ENCODE measurements at places on chromosomes 5 and 9. TPM values are rescaled to one million over a fixed set of nuclear protein-coding genes. Genes with fewer than 3 reads are reported as not detected.

DNA sequence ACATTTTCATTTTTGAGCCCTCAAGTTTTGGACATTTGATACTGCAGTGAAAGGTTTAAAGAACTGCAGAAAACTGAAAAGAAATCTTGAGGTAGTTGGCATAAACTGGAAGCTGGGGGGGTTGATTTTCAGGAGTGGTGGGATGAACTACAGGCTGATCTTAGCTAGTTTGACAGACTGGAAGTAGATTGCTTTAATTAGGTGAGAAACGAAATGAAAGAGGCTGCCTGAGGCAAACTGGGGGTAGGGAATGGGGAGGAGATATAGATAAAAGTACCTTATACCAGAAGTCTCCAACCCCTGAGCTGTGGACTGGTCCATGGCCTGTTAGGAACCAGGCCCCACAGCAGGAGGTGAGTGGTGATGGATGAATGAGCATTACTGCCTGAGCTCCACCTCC is 101.4 kb upstream of the SPEF2 start:
- H3K27ac ChIP-seq = no peak overlapping the region
- no peak overlapping the region for H3K4me3 ChIP-seq
- no peak for DNase-seq
- H3K4me1 ChIP-seq = no peaks in the 10 kb centered on the region
- H3K36me3 ChIP-seq = no peaks in the 10 kb centered on the region

GRCh38 chr5:80466669-80467485 is 21.0 kb upstream of the FAM151B start:
- H3K4me3 ChIP-seq = no peak overlapping the region
- peaks cover 17% of the 10 kb centered on the region for H3K36me3 ChIP-seq
- H3K27me3 ChIP-seq = no peaks in the 10 kb centered on the region
- no peak for DNase-seq

- peak; percentile 13 for DNase-seq
- H3K4me1 ChIP-seq = no peaks in the 10 kb centered on the region
- H3K27me3 ChIP-seq = no peaks in the 10 kb centered on the region
- H3K4me3 ChIP-seq = peak overlapping the region; percentile 29
- H3K36me3 ChIP-seq = no peaks in the 10 kb centered on the region
Observed at GRCh38 chr9:108272349-108272899, 583.4 kb downstream of the ACTL7B start.

DNA sequence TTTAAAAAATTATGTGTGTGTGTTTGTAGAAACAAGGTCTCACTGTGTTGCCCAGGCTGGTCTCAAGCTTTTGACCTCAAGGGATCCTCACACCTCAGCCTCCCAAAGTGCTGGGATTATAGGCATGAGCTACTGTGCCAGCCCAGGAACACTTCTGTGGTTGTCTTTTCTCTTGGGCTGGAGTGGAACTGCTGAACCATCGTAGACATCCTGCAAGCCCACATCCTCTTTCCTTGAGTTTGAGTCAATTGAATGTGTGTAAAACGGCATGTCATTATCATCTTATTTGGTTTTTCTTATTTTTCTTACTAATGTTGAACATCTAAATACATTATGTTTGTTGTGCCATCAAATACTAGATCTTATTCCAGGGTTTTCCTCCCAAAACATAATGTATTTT is 40.0 kb downstream of the EHMT1 start:
- no peaks in the 10 kb centered on the region for H3K36me3 ChIP-seq
- no peak overlapping the region for H3K27ac ChIP-seq
- no peaks in the 10 kb centered on the region for H3K27me3 ChIP-seq
- no peaks in the 10 kb centered on the region for H3K4me1 ChIP-seq
- no peak for DNase-seq
- no peak overlapping the region for H3K4me3 ChIP-seq

- no peak overlapping the region for H3K4me3 ChIP-seq
- H3K27ac ChIP-seq = no peak overlapping the region
- DNase-seq = no peak
Observed at GRCh38 chr5:112234000-112234399, 185.1 kb downstream of the EPB41L4A start.

GRCh38 chr5:128629157-128629556 is 91.1 kb upstream of the FBN2 start:
- no peak overlapping the region for H3K27ac ChIP-seq
- no peaks in the 10 kb centered on the region for H3K36me3 ChIP-seq
- H3K4me1 ChIP-seq = no peaks in the 10 kb centered on the region
- H3K27me3 ChIP-seq = no peaks in the 10 kb centered on the region
- DNase-seq = no peak

DNA sequence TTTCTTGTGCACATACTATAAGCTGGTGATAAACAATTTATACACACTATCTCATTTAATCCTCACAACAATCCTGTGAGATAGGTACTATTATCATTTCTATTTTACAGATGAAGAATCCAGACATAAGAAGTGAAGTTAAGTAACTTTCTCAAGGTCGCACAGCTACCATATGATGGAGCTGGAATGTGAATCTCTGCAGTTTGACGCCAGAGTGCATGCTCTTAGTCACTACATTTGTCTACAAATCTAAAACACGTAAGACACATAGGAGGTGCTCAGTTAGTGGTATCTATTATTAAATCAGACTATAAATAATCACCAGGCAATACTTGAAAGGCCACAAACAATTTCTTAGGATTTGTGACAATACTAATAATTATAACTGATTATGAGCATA is 45.0 kb upstream of the CDKN2B start:
- DNase-seq = no peak
- H3K4me1 ChIP-seq = no peaks in the 10 kb centered on the region
- no peaks in the 10 kb centered on the region for H3K27me3 ChIP-seq
- no peak overlapping the region for H3K4me3 ChIP-seq
- H3K27ac ChIP-seq = no peak overlapping the region
- no peaks in the 10 kb centered on the region for H3K36me3 ChIP-seq

- no peak overlapping the region for H3K27ac ChIP-seq
- no peaks in the 10 kb centered on the region for H3K27me3 ChIP-seq
- H3K36me3 ChIP-seq = peaks cover 3% of the 10 kb centered on the region
- no peak overlapping the region for H3K4me3 ChIP-seq
- DNase-seq = no peak
- H3K4me1 ChIP-seq = peaks cover 5% of the 10 kb centered on the region
Observed at GRCh38 chr9:109880276-109881169, 100.5 kb downstream of the PALM2AKAP2 start.

GRCh38 chr5:150582241-150583109 is 58.0 kb upstream of the SYNPO start:
- no peak overlapping the region for H3K27ac ChIP-seq
- H3K4me3 ChIP-seq = no peak overlapping the region
- H3K4me1 ChIP-seq = peaks cover 8% of the 10 kb centered on the region
- H3K27me3 ChIP-seq = no peaks in the 10 kb centered on the region
- no peaks in the 10 kb centered on the region for H3K36me3 ChIP-seq
- peak; percentile 62 for DNase-seq

DNA sequence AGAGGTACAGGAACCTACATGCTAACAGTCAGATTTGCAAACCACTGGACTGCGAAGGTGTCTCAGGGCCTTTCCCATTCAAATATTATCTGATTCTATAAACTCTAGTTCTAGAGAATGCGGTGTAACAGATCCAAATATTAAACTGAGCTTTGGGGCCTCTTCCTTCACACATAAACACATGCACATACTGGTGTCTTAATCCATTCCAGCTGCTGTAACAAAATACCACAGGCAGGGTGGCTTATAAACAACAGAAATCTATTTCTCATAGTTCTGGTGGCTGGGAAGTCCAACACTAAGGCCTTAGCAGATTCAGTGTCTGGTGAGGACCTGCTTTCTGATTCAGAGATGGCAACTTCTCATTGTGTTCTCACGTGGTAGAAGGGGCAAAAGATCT is 30.2 kb downstream of the RETREG1 start:
- H3K27ac ChIP-seq = no peak overlapping the region
- no peak overlapping the region for H3K4me3 ChIP-seq
- H3K36me3 ChIP-seq = no peaks in the 10 kb centered on the region

- H3K36me3 ChIP-seq = no peaks in the 10 kb centered on the region
- no peaks in the 10 kb centered on the region for H3K27me3 ChIP-seq
- H3K4me3 ChIP-seq = no peak overlapping the region
- no peak overlapping the region for H3K27ac ChIP-seq
- DNase-seq = no peak
Observed at GRCh38 chr9:93920131-93920800, 34.9 kb downstream of the BARX1 start.

- no peaks in the 10 kb centered on the region for H3K36me3 ChIP-seq
- H3K4me1 ChIP-seq = peaks cover 21% of the 10 kb centered on the region
- H3K27ac ChIP-seq = peak overlapping the region; percentile 83
Observed at GRCh38 chr5:65623482-65623881, 651 bp downstream of the TRIM23 start.

DNA sequence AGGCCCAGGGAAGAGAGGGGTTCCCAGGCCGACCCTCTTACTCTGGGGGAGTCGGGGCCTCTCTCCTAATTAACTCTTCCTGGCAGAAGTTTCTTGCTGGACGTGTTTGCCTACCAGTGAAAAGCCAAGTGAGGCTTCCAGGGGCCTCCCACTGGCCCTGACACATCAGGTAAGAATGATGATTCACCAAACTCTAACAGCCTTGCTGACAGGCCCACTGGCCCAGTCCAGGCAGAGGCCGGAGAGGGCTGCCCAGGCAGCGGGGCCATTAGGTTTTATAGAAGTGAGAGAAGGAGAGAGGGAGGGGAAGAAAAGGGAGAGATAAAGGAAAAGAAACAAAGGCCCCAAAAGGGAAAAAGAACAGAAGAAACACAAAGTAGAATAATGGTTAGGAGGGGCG is 50.8 kb upstream of the FOXE1 start:
- H3K27ac ChIP-seq = no peak overlapping the region
- no peak for DNase-seq
- H3K27me3 ChIP-seq = peaks cover 8% of the 10 kb centered on the region
- H3K36me3 ChIP-seq = no peaks in the 10 kb centered on the region
- H3K4me3 ChIP-seq = no peak overlapping the region

- H3K27ac ChIP-seq = no peak overlapping the region
- H3K4me3 ChIP-seq = no peak overlapping the region
- no peaks in the 10 kb centered on the region for H3K4me1 ChIP-seq
- no peak for DNase-seq
Observed at GRCh38 chr5:125461641-125462072, 715.2 kb upstream of the ZNF608 start.

GRCh38 chr9:16064771-16065170 is 511.9 kb downstream of the CCDC171 start:
- H3K27me3 ChIP-seq = no peaks in the 10 kb centered on the region
- H3K4me1 ChIP-seq = no peaks in the 10 kb centered on the region
- no peak overlapping the region for H3K4me3 ChIP-seq

DNA sequence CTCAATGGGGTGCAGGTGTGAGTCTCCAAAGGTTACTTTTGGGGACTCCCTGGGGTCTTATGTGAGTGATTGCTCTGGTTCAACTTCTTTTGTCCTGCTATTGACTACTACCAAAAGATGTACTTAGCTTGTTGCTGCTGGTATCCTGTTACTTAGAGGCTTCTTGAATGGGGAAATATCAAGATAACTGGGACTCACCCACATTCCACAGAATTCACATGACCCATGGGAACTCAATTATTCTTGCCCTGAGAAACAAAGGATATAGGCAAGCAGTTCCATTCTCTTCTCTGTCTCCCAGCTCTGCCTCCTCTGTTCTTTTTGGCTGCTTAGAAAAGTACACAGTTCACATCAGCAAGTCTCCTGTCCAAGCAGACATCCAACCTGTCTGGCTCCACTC is 105.9 kb downstream of the UNC13B start:
- no peaks in the 10 kb centered on the region for H3K4me1 ChIP-seq
- DNase-seq = no peak
- no peaks in the 10 kb centered on the region for H3K27me3 ChIP-seq
- H3K36me3 ChIP-seq = no peaks in the 10 kb centered on the region
- no peak overlapping the region for H3K4me3 ChIP-seq

DNA sequence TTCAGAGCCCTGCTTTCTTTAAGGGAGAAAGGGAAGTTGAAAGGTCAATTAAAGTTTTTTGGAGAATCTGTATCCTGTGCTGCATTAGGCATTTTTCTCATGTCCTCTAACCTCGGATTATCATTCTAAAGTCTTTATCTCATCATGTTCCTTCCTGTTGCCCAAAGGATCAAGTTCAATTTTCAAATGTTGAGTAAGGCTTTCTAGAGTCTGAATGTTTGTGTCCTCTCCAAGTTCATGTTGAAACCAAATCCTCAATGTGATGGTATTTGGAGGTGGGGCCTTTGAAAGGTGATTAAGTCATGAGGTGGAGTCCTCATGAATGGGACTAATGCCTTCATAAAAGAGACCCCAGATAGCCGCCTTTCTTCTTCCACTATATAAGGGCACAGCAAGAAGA is 20.2 kb upstream of the TNC start:
- no peaks in the 10 kb centered on the region for H3K4me1 ChIP-seq
- H3K36me3 ChIP-seq = no peaks in the 10 kb centered on the region
- no peak for DNase-seq
- no peak overlapping the region for H3K4me3 ChIP-seq

- H3K4me1 ChIP-seq = no peaks in the 10 kb centered on the region
- H3K27me3 ChIP-seq = no peaks in the 10 kb centered on the region
- H3K36me3 ChIP-seq = no peaks in the 10 kb centered on the region
- no peak overlapping the region for H3K27ac ChIP-seq
Observed at GRCh38 chr9:7382304-7382703, 417.3 kb downstream of the DMAC1 start.

C1QTNF3 gene
- total RNA-seq = 1.3 TPM

CDO1 gene
- total RNA-seq = 36.0 TPM

WNT8A gene
- not detected for total RNA-seq

Measured in ascending aorta (tissue), 2 donors.